Activated CD8-positive, alpha-beta memory T cell treated with anti-CD3 and anti-CD28 coated beads, Interleukin-2, amount 10 ng/mL, durations not matched to agents 7 days and 5 days (primary cell): ENCODE measurements at places on chromosomes 2 and 18.

DNA sequence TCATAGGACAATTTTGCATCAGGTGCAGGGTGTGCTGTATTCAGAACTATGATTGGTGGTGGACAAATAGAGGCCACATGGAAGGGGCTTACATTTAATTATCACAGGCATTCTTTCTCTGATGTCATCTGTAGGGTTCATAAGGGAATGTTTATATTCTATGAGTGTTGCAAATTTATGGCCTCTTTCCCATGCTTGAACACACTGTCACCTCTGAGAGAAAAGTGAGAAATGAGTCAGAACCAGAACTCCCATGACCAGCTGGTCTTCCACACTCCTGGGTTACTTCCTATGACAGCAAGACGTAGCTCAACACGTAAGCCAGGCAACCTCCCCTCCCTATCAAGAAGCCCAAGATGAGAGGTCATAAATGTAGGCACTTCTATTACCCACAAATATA lies 310.8 kb downstream of the PIEZO2 start:
- no peak for DNase-seq

GRCh38 chr2:6168485-6168884 lies 476.3 kb downstream of the SOX11 start:
- DNase-seq: no peak

DNA sequence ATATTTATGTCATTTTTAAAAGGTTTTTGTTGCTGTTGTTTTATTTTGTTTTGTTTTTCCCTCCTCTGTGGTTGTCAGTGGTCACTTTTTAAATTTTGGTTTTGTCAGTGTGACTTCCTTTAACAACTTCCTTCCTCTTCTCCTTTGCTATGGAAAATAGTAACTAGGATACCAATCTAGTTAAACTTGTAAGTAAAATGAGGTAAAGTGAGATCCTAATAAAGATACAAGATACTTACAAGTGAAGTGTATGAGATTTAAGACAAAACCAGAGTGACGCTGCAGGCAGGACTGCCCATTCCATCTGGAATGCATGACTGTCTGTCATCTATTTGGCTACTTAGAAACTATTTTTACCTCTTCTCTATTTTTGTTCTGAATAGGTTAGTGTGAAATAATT lies 30.6 kb upstream of the CREB1 start:
- DNase-seq: no peak

DNA sequence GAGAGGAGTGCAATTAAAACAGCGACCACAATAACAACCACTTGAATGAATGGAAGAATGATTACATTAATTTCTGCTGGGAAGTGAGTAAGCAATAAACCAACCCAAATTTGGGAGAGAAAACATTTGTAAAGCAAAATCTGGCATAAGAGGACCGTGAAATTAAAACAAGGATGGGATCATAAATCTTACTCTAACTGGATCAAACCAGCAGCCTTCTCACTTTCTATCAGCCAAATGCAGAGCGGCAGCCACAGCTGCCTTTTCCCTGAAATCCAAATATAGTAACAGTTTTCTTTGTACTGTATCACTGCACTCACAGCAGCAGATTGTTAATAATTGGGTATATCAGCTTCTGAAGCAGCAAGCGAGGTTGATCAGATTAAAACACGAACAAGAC lies 245.2 kb upstream of the REG3G start:
- no peak for DNase-seq

DNA sequence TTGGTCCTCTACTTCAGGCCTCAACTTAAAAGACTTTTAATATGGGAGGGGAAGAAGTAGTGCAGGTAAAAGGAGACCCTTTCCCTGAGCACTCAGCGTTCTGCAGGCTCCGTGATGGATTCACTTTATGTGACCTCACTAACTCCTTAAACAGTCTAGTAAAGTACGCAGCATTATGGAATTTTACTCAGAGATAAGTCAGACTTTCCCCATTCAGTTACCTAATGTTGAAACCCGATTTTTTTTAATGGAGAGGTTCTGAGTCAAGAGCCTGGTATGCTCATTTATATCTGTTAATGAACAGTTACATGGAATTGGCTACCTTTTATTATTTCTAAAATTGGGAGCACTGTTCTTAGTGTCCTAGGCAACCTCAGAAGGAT lies 34.1 kb downstream of the RASGRP3 start:
- no peak for DNase-seq

DNA sequence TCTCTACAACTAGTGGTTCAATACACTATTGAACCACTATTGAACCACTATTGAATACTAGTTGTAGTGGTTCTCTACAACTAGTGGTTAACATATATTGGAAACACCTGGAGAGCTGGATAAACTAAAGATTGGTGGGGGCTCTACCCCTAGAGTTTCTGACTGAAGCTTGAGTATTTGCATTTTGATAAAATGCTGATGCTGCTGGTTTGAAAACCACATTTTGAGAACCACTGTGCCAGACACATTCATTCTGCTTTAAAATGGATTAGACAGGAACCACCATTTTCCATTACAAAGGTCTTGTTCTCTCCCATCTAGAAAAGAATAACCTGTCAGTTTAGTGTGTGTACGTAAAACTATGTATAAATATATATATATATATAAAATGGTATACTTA lies 133.3 kb downstream of the TMEM247 start:
- no peak for DNase-seq

- no peak for DNase-seq
These were observed 63.5 kb downstream of the CYB5A start for GRCh38 chr18:74228312-74228711.

GRCh38 chr2:69067026-69067630 lies 54.1 kb downstream of the ANTXR1 start:
- no peak for DNase-seq

GRCh38 chr2:95354925-95355324 lies 47.6 kb upstream of the FAHD2A start:
- DNase-seq: no peak

DNA sequence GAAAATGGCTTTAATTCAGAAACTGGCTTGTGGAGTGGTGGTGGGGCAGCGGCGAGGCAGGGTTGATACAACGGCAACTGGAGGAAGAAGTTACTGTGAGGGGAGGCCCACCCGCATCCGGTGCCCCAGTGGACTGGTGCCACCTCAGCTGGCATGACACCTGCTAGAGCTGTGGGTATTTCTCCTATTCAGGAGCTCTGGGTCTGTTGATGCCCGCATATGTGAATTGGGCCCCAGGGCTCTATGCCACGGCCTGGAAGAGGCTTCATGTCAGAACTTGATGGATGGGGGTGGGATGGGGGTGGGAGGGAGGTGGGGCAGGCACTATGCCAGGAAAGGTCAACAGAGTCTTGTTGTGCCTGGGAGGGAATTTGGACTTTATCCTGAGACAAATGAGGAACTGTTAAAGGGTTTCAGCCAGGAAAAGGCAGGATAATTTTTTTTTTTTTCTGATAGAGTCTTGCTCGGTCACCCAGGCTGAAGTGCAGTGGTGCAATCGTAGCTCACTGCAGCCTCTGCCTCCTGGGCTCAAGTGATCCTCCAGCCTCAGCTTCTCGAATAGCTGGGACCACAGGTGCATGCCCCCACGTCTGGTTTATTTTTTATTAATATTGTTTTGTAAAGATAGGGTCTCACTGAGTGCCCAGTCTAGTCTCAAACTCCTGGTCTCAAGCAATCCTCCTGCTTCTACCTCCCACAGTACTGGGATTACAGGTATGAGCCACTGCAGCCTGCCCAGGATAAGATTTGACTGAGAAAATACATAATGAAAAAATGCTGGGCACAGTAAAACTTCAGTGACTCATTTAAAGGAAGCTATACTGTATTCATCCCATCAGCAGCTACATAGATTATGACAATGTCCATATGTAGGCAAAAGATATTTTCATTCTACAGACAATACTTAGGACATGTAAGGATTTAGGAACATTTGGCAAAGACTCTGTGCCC lies 52.6 kb downstream of the SH2D6 start:
- DNase-seq: no peak
